ENCODE measurements at places on chromosomes 12 and 14.

- no peak for DNase-seq
Observed at GRCh38 chr12:41683023-41683422, 461.7 kb downstream of the GXYLT1 start.

- DNase-seq: no peak
Observed at GRCh38 chr12:129136694-129137325, 283.5 kb downstream of the GLT1D1 start.

DNA sequence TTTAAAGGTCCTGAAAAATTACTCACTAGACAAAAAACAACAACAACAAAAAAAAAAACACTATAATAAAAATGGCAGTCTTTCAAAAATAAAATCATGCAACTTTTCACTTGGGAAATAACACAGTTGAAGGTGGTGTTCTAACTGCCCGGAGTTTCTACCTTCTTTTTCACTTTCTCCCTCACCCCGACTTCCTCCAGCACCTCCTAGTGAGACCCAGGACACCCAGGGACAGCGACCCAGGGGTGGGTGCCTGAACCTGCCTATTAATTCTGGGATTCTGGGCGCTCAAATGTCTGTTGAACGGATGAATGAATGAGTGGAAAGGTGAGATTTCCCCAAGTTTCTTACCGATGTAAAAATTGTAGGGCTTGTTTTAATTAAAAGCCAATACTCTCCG lies 2.0 kb upstream of the FZD10 start:
- no peak for DNase-seq

GRCh38 chr12:115891556-115892164 lies 385.8 kb downstream of the MED13L start:
- DNase-seq: no peak

DNA sequence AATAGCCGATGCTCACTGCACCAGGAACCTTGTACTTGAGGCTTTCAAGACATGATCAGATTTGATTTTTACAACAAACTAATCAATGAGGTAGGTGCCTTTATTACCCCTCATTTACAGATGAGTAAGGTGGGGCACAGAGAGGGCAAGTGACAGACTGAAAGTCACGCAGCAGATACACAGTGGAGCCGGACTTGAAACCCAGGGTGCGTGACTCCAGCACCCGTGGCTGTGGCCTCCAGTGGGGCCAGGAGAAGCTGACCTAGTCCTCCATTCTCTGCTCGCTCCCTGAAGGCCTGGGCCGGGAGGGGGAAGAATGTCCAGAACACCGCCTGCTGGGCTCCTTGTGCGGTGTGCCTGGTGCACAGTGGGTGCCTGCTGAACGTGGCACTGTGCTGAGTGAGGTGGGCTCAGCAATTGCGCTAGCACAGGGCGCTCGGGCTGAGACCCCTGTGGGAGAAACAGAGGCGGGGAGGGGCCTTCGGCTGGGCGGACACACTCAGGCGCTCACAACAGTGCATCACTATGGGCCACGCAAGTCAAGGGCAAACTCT lies 125.2 kb downstream of the CALM1 start:
- no peak for DNase-seq

- DNase-seq: no peak
Observed at GRCh38 chr12:46472144-46472705, 99.7 kb upstream of the SLC38A2 start.

DNA sequence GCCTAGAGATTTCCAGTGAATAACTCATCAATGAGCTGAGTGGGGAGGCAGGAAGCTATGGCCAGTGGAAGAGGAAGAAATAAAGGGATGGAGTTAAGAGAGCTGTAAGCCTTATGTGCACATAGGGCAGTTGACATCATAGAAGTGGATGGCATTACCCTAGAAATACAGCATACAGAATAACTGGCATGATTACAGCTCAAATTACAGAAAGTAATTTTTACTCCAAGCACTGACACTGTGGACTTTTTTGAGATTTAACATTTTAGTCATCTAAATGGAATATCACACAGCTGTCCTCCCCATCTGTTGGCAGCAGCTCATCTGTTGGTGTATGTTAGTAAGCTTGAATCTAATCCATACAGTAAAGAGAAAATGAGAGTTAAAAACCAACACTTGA lies 5.4 kb upstream of the IPO8 start:
- no peak for DNase-seq

GRCh38 chr14:96362071-96362964 lies 823 bp downstream of the ATG2B start:
- no peak for DNase-seq

GRCh38 chr12:583251-583869 lies 79.9 kb downstream of the NINJ2 start:
- DNase-seq: no peak

- no peak for DNase-seq
Observed at GRCh38 chr12:31297572-31298514, 28.1 kb downstream of the SINHCAF start.

- no peak for DNase-seq
Observed at GRCh38 chr12:96425321-96425720, 25.1 kb upstream of the CDK17 start.

GRCh38 chr12:14802247-14802646 lies 1.0 kb downstream of the WBP11 start:
- no peak for DNase-seq

- no peak for DNase-seq
Observed at GRCh38 chr12:119630223-119630780, 36.7 kb downstream of the TMEM233 start.

DNA sequence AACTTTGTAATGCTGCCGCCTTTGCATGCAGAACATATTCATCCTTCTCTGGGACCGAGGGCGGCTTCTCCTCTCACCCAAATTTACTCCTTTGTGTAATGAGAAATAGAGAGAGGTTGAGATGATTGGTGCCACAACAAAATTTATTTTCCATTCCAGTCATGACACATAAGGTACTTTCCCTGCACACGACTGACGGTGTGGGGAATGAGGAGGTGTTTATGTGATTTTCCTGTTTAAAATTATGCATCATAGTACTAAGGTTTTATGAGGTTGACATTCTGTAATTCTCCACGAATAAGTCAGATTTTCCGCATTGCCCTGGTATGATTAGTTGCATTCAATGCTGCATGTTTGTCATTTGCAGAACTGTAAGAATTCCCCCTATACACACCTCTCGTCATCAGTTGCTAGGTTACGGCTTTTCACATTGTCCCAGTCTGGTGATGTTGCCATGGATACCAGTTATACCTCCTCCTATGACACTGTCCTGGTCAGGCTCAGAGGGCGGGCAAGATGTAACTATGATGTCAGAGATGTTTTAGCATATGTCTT lies 23.1 kb downstream of the BICDL1 start:
- DNase-seq: no peak

- no peak for DNase-seq
Observed at GRCh38 chr14:92945959-92946846, 23.3 kb downstream of the CHGA start.

- no peak for DNase-seq
Observed at GRCh38 chr12:14850929-14851663, 7.8 kb upstream of the ART4 start.

- no peak for DNase-seq
Observed at GRCh38 chr14:60789656-60790055, 55.1 kb downstream of the MNAT1 start.

DNA sequence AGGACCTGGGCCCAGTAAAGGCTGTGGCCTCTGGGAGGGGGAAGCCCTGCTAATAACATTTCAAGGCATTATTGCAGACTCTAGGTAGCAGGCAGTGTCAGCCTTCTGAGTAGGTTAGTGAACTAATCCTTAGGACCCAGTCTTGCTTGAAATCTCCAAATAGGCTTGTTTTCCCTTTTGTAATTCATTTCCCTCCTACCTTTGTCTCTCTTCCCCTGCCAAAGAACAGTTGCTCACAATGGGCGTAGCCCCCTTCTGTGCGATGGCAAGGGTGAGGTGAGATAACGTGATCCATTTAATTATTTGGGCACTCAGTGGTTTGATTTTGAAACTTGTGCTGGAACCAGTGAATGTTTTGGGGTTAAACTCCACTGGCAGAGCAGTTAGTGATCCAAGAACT lies 10.9 kb downstream of the PELI2 start:
- no peak for DNase-seq

DNA sequence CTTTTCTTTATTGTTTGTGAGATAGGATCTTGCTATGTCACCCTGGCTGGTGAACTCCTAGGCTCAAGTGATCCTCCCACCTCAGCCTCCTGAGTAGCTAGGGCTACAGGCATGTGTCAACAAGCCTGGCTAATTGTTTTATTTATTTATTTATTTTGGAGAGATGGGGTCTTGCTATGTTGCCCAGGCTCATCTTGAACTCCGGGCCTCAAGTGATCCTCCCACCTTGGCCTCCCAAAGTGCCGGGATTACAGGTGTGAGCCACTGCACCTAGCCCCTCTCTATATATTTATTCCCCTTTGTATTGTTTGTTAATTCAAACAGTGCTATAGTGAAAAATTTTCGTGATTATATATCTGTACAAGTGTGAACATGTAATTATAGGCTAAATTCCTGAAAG lies 123.3 kb downstream of the DAAM1 start:
- DNase-seq: no peak

DNA sequence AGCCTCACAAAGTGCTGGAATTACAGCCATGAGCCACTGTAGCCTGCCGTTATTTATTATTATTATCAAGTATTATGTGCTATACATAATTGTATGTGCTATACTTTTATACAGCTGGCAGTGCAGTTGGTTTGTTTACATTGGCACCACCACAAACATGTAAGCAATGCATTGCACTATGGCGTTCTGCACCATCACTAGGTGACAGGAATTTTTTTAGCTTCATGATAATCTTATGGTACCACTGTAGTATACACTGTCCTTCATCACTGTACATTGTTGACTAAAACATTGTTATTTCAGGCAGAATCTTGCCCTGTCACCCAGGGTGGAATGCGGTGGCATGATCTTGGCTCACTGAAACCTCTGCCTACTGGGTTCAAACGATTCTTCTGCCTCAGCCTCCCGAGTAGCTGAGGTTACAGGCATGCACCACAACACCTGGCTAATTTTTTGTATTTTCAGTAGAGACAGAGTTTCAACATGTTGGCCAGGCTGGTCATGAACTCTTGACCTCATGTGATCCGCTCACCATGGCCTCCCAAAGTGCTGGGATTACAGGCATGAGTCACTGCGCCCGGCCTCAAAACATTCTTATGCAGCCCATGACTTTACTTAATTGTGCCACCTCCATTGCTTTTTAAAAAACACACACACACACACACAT lies 17.1 kb downstream of the MRPL42 start:
- no peak for DNase-seq

- DNase-seq: no peak
Observed at GRCh38 chr12:118061873-118062843, 1.2 kb upstream of the WSB2 start.

- no peak for DNase-seq
Observed at GRCh38 chr14:95518045-95518751, 1.7 kb upstream of the SYNE3 start.

GRCh38 chr14:102192840-102193502 lies 53.3 kb downstream of the WDR20 start:
- DNase-seq: no peak

DNA sequence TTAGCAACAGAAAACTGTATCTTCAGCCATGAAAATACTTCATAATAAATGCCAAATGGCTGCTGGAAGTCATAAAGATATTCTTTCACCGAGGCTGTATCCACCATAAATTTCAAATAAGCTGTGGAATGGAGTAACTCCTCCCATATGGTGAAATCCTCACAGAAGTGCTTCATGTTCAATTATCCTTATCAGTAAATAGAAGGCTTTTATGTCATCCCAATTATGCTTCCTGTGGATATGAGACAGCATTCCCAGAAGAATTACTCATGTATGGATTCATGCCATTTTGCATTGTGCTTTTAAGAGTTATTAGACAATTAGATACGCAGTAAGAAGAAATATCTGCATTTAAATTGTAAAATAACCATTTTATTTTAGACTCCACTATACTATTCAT lies 99.0 kb downstream of the RTN1 start:
- no peak for DNase-seq

GRCh38 chr12:1457901-1458300 lies 136.5 kb downstream of the FBXL14 start:
- DNase-seq: no peak

GRCh38 chr12:48996794-48997718 lies 2.1 kb downstream of the DDN start:
- DNase-seq: peak; percentile 73

- DNase-seq: no peak
Observed at GRCh38 chr14:70350078-70350477, 9.4 kb downstream of the COX16 start.

- no peak for DNase-seq
Observed at GRCh38 chr14:54221971-54222370, 174.8 kb upstream of the CDKN3 start.

DNA sequence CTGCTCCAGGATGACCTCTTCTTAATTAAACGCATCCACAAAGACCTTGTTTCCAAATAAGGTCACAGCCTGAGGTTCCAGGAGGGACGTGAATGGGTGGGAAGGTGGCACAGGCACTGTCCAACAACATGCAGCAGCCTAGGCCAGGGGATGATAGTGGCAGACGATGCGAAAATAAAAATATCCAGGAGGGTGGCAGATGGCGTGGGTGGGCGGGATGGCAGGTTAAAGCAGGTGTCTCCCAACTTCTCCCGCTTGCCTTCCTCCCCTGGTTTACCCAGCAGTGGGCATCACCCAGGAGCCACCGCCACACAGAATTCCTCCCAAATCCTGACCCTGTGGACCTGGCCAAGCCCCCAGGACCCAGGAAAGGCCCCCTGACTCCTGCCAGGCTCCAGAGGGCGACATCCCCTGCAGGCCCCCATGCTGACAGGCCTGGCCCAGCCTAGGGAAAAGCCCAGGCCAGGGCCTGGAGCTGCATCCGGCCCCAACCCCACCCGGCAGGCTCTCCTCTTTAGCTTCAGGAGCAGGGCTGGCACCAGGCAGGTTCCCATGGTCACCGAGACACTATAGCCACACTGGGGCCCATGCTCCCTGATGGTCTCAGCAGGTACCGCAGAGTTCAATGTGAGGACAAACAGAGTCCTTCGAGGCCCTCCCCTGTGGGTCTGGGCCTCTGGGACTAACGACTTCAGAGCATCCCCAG lies 9.7 kb downstream of the NCOR2 start:
- DNase-seq: no peak
